ENCODE measurements at places on chromosomes 1 and 21.

- no peak for DNase-seq
Observed at GRCh38 chr1:159291424-159291823, 10.7 kb upstream of the FCER1A start.

GRCh38 chr1:200211157-200211556, 183.6 kb downstream of the NR5A2 start:
- no peak for DNase-seq

DNA sequence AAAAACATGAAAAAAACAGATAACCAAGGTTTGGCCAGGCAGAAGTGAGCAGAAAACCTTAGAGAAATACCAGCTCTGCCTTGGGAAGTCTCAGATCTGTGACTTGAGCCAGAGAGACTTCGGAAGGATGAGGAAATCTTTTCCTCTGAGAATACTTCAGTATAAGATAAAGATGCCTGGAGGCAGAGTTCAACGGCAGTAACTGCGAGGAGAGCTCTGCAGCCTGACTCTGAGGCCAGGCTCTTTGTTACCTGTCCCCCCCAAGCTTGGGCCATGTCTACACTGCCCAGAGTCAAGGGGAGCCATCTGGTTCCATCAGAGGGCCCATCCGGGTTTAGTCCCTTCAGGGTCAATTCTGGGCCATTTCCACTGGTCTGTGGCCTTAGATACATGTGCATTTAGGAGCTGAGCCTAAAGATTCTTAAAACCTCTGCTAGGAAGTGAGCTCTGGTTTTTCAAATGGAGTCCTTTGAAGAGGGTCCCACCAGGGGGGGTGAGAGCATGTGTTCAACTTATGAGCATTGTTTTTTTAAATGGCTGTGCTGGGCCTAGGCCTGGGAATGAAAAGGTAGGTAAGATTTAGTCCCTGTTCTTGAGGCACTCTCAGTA, 8.7 kb downstream of the KIRREL1 start:
- no peak for DNase-seq

DNA sequence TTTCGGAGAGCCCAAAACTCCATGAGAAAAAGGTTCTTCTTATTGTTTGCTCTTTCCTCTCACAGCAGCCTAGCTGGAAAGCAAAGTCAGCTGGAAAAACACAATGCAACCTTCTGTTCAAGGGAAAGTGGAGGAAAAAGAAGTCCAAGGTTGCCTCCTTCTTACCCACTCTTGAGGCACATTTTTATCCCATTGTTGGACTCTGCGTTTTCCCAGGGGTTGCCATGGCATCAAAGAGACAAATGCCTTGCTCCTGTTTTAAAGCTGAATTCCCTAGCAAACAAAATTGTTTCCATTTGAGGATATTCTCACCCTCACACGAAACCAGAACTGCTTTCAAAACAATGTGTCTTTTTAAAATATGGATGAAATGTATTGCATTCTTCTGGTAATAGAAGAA, 45.1 kb upstream of the PALMD start:
- no peak for DNase-seq

DNA sequence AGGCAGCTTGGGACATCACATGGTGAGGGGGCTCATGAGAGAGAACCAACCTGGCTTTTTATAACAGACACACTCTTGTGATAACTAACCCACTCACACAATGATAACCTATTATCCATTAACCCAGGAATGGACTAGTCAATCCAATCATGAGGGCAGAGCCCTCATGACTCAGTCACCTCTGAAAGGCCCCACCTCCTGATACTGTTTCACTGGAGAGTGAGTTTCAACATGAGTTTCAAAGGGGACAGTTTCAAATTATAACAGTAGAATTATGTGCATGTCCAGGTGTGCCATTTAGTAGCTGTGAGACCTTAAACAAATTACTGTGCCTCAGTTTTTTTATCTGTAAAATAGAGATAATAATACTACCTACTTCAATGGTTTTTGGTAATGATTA, 47.6 kb upstream of the PPP2R5A start:
- no peak for DNase-seq

- DNase-seq = peak; percentile 18
Observed at GRCh38 chr1:13813398-13814012, 113.5 kb downstream of the PRDM2 start.

DNA sequence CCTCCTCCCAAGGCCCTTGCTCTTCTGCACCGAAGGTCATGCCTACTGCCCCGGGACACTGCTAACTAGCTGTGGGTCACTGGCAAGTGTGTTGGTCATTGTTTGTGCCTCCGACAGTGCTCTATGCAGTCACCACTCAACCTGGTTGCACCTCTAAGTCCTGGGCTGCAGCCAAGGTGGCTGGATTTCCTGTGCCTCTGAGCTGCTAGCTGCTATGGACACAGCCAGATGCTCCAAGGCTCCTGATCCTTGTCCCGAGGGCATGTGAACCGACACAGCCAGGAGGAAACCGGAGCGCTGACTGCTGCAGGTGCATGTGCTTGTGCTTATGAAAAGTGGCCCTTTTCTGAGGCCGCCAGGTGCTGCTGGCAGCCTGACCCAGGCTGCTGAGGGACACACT, 14.7 kb upstream of the SPOCD1 start:
- no peak for DNase-seq

DNA sequence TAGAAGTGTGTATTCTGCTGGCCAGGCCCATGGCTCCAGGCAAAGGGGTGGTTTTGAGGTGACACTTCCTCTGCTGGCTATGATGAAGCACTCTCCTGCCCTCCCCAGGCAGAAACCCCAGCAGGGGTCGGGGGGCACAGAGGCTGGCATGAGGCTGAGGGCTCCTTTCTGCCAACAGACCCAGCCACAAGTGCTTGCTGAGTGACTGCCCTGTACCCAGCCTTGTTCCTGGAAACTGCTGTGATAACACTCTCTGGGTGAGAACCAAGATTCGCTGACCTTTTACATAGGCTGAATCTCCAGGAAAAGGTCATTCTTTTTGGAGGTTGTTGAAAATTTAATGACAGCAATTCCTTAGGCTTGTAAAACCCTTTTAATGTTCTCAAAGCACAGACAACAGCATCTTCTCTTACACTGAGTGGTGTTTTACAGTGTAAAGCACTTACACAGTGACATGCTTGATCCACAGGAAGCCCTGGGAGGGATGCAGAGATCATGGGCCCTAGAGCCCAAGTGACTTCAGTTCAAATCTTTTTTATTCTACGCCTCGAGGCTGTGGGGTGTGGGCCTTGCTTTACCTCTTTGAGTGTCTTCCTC, 155.5 kb upstream of the FGGY start:
- no peak for DNase-seq

DNA sequence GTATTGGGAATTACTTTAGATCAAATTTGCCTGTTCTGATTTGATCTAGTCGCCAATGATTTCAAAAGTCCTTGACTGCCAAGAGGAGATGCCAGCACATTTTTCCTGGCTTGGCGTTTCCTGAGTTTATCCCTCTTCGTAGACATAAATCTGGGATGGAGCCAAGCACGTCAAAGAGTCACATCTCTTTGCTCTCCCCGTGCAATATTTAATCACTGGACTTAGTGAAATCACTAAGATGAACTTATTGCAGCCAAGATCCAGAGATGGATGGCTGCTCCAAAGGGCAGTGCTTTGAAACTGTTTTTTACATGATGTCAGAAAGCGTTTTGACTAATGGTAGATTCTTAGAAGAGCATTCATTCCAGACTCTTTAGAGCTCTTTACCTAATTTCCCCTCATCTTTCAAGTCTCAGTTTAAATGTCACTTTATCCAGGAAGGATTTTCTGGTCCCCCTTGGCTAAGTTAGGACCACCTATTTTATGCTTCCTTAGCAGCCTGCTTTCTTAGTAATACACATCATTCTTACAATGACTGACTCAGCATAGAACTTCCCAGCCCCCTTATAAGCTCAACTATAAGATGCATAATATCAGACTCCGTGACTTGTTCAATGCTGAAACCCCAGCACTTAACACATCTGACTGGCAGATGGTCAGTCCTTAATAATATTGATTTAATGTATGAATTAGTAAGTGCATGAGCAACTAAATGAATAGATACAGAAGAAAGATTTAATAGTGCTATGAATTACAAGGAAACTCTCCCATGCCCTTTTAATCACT, 94.4 kb upstream of the GREM2 start:
- no peak for DNase-seq

GRCh38 chr1:185315445-185316071, 1.5 kb downstream of the IVNS1ABP start:
- DNase-seq = no peak

DNA sequence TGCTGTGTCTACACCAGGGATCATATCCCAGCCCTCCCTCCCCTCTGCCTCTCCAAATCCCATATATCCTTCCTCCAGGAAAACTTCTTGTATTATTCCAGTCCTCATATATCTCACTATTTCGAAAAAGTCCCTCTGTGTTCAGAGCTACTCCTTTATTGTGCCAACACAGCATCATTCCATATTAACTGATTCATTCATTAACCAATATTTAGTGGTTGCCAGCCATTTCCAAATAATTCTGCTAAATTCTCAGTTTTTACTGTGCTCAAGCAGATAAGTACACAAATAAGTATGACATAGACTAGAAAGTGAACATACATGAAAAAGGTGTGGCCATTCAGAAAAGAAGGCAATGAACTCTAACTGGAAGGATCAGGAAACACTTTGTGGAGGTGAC, 241.6 kb upstream of the DUSP10 start:
- no peak for DNase-seq

DNA sequence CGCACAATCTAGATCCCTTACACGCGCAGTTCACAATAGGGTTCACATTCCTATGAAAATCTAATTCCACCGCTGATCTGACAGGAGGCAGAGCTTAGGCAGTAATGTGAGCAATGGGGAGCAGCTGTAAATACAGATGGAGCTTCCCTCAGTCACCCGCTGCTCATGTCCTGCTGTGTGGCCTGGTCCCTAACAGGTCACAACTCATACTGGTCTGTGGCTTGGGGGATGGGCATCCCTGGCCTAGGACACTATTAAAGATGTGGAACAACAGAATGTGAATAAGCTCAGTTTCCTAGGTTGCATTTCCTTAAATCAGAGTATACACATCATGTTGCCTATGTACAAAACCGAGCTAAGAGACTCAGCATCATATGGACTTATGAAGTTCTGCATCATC, 16.2 kb downstream of the IFI44 start:
- DNase-seq = no peak

GRCh38 chr1:44808063-44808937, at the start of gene BTBD19:
BTBD19 (plus strand) TSS chr1:44808523; CDS start chr1:44808821, 298 bp downstream.
- DNase-seq = peak; percentile 84

DNA sequence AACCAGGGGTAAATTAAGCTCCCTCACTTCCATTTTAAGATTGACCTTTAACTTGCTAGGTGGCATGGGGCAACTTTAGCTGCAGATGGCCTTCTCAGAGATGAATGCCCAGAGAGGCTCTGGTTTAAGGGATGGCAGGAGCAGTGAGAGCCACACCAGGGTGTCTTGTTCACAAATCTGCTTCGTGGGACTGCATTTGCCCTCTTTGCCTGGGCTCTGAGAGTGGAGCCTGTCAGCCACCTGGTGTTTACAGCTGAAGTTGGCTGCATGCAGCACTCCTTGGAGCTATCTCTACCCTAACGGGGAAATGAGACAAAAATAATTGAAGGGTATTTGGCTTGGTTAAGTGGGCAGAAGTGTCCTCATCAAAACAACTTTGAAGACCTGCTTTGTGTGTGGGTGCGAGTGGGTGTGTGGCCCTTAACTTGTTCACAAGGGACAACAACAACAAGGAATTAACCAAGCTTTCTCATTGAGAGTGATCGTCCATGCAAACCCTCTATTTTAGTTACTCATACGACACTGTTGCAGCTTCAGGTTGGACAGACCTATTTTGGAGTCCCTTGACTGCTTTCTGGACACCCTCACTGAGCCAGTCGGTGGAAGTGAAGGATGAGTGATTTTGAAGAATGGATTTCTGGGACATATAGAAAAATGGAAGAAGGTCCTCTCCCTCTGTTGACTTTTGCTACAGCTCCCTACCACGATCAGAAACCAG, 29.8 kb downstream of the PGM1 start:
- no peak for DNase-seq

- no peak for DNase-seq
Observed at GRCh38 chr1:198776602-198777029, 137.8 kb downstream of the PTPRC start.

DNA sequence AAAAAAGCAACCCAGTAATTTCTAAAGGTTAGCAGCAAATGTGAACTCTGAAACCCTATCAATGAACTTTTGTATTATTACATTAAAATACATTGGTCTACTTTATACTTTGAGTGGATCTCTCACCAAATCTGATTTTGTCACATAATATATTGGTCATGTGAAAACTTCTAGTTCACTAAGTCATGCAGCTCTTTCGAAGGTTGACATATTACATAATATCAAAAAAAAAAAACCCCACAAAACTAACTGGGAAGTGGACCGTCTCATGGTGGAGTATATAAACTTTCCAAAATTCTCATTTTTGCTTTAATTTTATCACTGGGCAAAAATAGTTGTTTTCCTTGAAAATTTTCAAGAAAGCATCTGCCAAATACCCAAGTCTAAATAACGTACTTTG, 50.4 kb downstream of the GATAD2B start:
- DNase-seq = no peak

- DNase-seq = no peak
Observed at GRCh38 chr21:30515681-30516080, 13.7 kb upstream of the KRTAP19-5 start.

DNA sequence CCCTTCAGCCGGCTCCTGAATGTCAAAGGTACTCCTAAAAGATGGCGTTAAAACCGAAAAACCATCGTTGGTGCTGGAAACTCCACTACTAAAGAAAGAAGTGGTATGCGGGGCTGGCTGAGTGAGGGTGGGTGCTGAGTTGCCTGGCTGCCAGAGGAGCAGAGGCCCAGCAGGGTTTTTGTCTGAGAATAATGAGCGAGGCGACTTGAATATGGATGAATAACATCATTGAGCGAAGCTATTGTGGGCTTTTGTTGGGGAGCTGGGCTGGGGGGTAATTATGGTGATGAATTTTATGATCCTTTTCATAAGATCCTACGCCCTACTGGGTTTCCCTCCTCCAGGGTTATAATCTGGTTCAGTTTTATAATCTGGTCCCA, 2.0 kb downstream of the PDPN start:
- DNase-seq = no peak

DNA sequence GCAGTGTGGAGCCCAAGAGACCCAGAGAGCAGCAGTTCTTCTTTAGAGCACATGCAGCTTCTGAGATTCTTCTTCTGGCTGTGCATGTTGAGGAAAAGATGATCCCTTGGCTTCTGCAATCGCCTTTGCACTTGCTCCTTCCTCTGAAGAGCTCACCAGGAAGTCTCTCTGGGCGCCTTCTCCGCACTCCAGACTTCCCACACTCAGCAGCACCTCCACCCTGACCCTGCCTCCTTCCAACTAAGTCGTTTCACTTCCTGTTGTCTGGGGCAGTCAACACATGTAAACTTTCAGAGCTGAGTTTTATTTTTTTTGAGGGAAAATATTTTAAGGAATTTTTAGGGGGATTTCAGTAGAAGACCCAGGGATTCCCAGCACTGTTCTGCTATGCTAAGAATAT, 73.4 kb upstream of the F3 start:
- DNase-seq = no peak

DNA sequence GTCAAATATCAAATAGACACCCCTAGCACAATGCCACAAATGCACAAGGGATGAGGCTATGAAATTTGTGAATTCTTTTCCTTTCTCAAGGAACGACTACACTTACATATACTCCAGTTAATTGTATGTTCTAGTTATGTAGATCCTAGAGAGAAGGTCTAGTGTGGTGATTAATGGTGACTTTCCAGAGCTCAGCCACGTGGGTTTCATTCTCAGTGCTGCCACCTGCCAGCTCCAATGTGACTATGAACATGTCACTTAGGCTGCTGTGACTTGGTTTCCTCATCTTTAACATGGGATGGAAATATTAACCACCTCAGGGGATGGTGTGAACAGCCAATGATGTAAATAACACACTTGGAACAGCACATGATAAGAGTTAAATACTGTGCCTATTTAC, 138.3 kb downstream of the APP start:
- no peak for DNase-seq
